ENCODE measurements at places on chromosomes 7 and 10. TPM values are rescaled to one million over a fixed set of nuclear protein-coding genes. Genes with fewer than 3 reads are reported as not detected.
A peak's percentile ranks its signal among the peaks of the same experiment; 100 is the strongest.

- peak; percentile 7 for DNase-seq
Measured at GRCh38 chr7:38070718-38071117, 107.3 kb upstream of the STARD3NL start.

DNA sequence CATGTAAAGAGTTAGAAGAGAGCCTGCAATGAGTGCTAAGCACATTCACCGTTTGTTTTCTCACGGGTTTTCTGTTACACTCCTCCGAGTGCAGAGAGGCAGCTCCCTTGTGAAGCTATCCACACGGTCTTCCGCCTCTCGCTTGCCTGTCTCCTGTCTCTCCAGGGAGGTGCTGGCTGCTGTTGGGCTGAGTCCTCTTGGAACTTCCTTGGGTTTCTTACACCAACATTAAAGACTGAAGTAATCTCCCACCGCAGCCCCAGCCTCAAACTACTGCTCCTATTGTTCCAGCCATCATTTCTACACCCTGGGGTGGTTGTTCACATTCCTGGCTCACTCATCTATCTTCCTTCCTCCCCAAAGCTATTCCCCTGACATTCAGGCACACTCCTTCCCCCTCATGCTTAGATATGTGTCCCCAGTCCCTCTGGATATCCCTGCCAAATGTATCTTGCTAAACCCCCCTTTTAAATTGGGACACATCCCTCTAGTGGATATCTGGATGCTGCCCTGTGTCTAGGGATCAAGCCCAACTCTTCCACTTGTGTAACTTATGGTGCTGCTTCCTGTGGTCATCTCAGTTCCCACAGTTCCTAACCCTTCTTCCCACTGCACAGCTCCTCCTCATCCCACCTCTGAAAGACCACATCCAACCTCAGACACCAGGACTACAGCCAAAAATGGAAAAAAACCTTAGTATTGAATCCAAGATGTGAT, 14.1 kb downstream of the ESYT2 start:
- no peak for DNase-seq

DNA sequence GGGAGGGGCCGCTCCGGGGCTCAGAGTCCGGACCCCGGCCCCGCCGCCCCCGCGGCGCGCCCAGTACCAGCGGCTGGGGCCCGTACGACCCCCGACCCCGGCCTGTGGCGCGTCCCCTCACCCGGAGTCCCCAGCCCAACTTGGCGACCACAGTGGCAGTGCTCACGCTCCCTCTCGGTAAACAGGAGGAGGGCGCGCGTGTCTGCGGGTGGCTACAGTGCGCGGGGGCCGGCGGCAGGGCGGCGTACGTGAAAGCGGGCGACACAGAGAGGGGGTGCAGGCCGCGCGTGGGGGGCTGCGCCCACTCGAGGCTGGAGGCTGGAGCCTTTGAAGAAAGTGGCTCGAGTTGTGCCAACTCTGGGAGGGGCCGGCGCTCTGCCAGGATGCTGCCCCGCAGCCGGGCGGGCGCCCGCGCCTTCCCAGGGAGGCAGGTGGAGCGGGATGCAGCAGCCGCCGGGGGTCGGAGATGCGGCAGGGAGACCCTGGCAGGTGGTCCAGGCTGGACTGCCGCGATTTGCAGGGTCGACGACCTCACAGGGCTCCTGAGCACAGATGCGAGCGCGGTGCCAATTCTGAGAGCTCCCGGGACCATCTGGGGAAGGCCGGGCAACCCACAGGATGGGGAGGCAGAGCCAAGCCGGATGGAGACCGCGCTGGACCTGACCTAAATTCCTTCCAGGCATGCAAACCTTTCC, 655 bp downstream of the PTPRE start:
- DNase-seq, result no peak

DNA sequence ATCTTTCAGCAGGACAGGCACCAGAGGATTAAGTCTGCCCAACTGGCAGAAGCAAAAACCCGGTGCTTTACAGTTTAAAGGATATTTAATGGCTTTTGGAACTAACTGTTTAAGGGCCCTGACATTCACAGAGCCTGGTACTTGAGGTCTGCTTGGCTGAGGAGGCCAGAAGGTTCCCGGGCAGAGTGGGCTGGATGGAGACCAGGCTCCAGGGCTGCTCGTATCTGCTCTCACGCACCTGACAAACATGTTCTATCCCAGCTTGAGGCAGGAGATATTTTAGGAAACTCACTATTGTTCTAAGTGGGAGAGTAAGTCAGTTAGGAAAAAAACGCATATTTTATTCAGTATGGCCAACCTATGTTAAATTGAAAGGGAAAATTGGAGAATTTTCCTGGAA, 143.5 kb downstream of the ZMYND11 start:
- DNase-seq, result no peak

GRCh38 chr10:77392851-77393250, 244.8 kb downstream of the KCNMA1 start:
- DNase-seq, result peak; percentile 86

DNA sequence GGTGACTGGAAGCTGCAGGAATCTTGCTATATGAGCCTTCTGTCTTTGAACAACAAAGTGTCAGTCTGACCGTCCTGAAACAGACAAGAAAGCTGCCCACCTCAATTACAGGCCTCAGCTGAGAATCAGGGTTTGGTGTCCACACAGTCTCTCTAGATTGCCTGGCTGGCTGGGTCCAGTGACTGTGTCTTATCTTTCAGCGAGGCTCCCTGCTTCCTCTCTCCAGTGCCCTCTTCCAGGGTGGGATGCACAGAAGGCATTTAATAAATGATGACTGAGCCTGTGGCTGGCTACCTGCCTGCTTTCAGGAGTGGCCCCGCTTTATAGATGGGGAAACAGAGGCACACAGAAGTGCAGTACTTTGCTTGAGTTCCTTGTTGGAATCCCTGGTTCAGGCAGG, 27.4 kb downstream of the FGF8 start:
- DNase-seq, result no peak

The TEX47 gene
- not detected for total RNA-seq

The PRSS2 gene
- total RNA-seq, result not detected

The CEP55 gene
- 1.8 TPM for total RNA-seq

The ASB10 gene
- not detected for total RNA-seq

The FZD1 gene
- 20.6 TPM for total RNA-seq

The TUBB8 gene
- not detected for total RNA-seq

The SPDYE18 gene
- not detected for total RNA-seq

The SLC18A3 gene
- total RNA-seq, result 0.10 TPM
